Occipital lobe (tissue), 3 donors: ENCODE measurements at places on chromosomes 4 and X. TPM values are rescaled to one million over a fixed set of nuclear protein-coding genes. Genes with fewer than 3 reads are reported as not detected.

Gene MAGEA4
- not detected for total RNA-seq

- DNase-seq = no peak
Observed at GRCh38 chr4:69894186-69894585, 34.2 kb upstream of the SULT1E1 start.

DNA sequence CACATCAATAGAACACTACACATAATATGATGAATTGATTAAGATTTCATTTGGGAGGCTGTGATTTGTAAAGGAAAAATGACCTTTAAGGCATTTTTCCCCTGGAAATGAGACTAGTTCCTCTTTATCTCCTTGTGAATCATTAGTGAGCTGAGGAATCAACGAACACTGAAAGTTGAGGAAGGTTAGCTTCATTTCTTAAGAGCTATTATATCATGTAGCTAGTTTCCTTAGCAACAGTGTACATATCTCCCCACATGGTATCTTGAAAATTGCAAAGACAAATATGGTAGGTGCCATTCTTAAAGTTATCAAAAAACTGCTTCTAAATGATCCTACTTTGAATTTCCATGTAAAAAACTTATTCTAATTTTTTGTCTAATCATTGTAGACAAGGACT is 127.5 kb upstream of the NRK start:
- no peak for DNase-seq

DNA sequence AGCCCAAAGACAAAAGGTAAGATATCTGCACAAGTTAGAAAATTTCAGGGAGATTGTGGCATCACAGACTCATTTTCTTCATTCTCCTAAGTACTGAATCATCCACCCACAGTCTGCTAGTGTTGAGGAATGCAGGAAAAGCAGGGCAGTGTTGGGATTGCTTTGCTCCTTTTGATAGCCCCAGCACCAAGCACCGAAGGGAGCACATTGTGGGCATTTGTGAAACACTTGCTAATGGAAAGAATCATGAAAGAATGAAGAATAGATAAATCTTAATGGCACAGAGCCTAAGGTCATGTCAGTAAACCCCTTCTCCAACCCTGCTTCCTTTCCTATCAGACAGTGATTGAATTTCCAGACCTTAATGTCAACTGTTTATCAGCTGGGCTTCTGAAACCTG is 103.1 kb upstream of the GPRIN3 start:
- no peak for DNase-seq
